Jurkat, Clone E6-1 (cell line): ENCODE measurements at places on chromosomes 6 and 20.

GRCh38 chr6:30615958-30616810 lies 859 bp downstream of the PPP1R10 start:
- DNase-seq, result no peak

- no peak for DNase-seq
Observed at GRCh38 chr6:108114841-108115597, 40.5 kb upstream of the OSTM1 start.

DNA sequence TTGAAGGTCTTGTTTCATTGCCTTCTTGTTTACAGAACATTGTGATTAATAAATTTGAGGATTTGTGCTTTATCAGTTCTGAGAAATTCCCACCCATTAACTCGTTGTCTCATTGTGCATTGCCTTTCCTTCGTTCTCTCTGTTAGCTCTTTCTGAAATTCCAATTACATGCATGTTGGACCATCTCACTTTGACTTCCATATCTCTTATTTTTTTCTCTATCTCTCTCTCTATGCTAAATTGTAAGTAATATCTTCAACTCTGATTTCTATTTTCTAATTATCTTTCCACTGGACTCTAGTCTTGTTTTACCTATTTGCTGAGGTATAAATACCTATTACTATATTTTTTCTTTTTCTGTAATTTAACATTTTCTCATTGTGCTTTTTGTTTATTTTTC lies 92.3 kb downstream of the SHLD1 start:
- no peak for DNase-seq

DNA sequence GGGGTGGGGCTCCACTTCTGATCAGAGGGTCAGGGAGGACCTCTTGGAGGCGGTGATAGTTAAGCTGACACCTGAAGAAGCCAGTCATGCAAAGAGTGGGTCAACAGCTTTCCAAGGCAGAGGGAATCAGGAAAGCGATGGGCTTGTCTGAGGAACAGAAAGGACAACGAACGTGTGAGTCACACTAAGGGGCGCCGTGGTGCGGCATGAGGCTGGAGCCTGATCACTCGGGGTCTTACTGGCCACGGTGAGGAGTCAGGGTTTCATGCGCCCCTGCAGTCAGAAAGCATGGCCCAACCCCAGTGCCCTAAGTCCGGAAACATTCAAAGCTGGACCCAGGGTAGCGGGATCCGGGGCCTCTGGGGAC lies 50.6 kb upstream of the SLC32A1 start:
- DNase-seq, result no peak

GRCh38 chr6:18962361-18962905 lies 575.3 kb downstream of the RNF144B start:
- DNase-seq, result no peak

- no peak for DNase-seq
Observed at GRCh38 chr6:14393910-14394309, 276.3 kb downstream of the CD83 start.

DNA sequence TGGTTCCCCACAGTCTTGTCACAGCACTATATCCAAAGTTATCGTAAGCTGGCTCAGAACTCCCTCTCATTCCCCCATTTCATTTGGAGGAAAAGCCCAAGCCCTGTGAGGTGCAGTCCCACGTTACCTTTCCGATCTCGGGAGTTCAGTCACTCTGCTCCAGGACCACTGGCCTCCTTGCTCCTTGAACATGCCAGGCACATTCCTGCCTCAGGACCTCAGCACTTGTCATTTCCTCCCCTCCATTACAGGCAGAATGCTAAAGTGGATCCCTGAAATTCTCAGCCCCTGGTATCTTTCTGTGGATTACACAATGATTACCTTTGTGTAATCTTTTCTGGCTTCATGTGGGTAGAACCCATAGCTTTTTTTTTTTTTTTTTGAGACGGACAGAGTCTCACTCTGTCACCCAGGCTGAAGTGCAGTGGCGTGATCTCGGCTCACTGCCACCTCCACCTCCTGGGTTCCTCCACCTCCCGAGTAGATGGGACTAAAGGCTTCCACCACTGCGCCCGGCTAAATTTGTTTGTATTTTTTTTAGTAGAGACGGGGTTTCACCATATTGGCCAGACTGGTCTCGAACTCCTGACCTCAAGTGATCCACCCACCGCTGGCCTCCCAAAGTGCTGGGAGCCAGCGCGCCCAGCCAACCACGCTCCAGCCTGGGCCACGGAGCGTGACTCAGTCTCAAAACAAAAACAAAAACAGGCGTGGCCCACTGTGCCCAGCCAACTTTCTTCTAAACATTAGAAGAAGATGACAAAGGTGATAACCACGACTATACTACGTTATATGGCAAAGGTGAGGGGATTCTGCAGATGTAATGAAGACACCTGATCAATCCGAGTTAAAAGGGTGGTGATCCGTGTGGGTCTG lies 4.0 kb upstream of the OXT start:
- DNase-seq, result no peak

GRCh38 chr6:31708224-31708623 lies 1.6 kb downstream of the LY6G6F start:
- DNase-seq, result no peak

- no peak for DNase-seq
Observed at GRCh38 chr6:169370666-169371343, 117.2 kb upstream of the THBS2 start.

- DNase-seq, result no peak
Observed at GRCh38 chr6:129236001-129236517, 353.1 kb downstream of the LAMA2 start.

DNA sequence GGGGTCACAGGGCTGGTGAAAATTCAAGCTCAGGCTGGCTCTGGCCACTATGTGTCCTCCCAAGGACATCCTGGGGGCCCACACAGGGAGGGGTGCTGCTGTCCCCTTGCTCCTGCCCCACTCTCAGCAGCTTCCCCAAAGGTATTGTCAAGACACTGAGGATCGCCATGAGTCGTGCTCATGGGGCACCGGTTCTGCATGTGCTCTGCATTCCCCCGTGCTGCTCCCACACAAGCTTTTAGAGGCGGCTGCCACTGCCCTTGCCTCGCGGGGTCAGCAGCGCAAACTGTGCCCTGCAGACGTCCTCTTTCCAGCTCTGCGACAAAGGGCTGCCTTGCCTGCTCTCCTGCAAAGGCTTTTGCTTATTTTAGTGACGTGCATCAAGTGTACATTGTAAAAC lies 179.8 kb downstream of the ERMARD start:
- no peak for DNase-seq

GRCh38 chr6:146767632-146768031 lies 168.9 kb downstream of the ADGB start:
- no peak for DNase-seq

DNA sequence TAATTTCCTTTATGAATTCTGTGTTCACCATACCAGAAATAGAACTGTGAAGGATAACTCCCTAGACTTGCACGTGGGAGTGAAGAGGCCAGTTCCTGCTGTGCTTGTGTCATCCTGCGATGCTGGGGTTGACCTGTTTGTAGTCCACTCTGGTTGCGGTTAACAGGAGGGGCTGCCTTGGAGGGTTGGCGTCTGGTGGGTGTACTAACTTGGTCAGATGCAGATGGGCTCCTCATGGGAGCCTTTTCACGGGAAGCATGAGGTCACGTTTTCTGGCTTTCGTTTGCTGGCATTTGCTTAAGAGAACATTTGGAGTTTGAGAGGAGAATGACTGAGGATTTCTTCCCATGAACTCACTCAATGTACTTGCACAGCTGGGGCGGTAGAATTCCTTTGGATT lies 41.2 kb downstream of the IGF2R start:
- no peak for DNase-seq

GRCh38 chr6:31737991-31738979 lies 1.5 kb upstream of the MSH5 start:
- DNase-seq, result peak; percentile 98

GRCh38 chr6:115443825-115444478 lies 616.7 kb downstream of the FRK start:
- DNase-seq, result no peak

DNA sequence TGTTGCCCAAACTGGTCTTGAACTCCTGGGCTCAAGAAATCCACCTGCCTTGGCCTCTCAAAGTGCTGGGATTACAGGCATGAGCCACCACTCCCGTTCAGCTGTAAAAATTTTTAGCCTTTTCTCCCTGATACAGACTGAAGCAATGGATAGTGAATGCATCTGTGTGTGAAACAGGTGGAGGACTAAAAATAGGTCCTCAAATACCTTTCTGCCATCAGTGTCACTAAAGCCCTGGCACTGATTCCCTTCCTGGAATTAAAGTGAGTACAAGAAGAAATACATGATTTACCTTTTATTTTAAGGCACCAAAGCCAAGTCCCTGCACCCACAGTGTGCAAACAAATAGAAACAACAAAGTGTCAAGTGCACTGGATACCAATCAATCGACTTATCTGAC lies 25.1 kb downstream of the TULP4 start:
- DNase-seq, result no peak

DNA sequence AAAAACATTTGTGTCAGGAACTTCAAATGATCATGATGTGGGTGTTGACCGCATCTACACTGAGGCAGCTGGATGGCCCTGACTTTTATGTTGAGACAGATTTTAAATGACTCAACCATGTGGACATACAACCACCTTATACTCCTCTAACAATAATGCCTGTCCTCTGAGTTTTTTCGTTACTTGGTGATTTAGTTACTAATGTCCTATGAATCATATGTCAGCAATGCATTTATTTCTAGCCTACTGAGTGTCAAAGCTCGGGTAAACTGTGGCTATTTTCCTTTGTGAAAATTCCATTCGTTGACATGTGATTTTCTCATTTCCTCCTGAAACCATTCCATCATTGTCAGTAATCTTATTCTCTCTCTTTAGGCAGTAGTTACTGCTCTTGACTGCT lies 38.9 kb upstream of the NKX2-4 start:
- no peak for DNase-seq

- no peak for DNase-seq
Observed at GRCh38 chr20:21273755-21274386, 29.3 kb upstream of the XRN2 start.

- DNase-seq, result no peak
Observed at GRCh38 chr6:158715330-158716311, 65.8 kb downstream of the SYTL3 start.

DNA sequence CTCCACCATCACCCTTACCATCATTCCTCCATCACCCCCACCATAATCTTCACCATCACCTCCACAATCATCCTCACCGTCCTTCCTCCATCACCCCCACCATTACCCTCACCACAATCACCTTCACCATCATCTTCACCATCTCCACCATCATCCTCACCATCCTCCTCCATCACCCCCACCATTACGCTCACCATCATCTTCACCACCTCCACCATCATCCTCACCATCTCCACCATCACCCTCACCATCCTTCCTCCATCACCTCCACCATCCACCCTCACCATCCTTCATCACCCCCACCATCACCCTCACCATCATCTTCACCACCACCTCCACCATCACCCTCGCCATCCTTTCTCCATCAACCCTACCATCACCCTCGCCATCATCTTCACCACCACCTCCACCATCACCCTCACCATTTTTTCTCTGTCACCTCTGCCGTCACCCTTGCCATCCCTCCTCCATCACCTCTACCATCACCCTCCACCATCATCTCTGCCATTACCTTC lies 33.1 kb upstream of the MPC1 start:
- no peak for DNase-seq

DNA sequence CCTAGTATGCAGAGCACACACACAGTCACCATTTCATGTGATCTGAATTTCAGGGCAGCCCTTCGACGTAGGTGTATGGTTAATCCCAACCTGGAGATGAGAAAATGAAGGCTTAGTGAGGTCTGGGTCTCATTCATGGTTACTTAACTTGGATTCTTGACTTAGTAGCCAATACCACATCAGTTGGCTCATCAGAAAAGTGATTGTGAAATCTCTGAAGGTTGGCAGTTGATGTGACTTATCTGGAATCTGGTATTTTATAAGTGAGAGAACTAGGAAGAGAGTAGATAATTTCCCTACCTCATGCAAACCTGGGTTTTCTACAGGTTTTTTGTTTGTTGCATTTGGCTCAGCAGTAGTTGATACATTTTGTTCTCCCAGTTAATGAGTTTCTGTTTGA lies 123.7 kb downstream of the CCDC170 start:
- no peak for DNase-seq

GRCh38 chr20:4325548-4326187 lies 310.3 kb upstream of the RNF24 start:
- no peak for DNase-seq

DNA sequence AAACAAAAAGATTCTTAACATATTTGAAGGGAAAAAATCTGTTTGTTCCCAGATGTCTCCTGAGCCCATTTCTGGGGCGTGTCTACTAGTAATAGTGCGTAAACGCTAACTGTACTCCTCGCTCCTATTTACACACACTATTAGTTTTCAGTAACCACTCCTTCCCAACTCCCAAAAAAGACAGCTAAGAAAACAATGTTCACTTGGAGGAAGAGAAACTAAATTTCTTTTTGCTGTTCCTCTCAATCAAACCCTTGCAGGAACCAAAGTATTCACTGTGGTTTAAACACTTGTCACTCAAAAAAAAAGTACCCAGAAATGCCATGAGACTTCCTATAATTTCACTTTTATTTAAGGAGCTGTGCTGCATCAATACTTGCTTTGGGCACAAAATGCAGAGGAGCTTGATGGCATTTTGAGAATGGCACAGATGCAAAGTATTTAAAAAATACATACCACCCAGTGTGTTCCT lies 118.2 kb downstream of the BACH2 start:
- no peak for DNase-seq

DNA sequence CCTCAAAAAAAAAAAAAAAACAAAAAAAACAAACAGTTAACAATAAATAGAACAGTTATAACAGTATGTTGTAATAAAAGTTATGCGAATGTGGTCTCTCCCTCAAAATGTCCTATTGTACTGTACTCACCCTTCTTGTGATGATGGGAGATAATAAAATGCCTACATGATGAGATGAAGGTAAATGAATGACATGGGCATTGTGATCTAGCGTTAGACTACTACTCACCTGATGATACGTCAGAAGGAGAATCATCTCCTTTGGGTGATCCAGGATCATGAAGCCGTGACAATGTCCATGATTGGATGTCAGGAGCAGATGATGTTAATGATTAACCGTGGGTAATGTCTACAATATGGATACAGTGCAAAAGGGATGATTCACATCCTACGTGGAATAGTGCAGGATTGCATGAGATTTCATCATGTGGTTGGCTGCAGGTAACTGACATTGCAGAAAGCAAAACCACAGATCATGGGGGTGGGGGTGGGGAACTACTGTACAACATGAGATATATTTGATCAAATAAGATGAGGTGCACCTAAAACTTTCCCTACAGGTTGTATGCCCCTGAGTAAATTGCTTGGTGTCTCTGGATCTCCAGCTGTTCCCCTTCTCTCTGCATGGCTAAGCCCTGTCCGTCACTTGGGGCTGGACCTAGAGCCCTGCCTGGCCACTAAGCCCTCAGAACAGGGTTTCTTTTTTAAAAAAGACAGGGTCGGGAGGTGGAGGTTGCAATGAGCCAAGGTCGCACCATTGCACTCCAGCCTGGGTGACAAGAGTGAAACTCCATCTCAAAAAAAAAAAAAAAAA lies 6.2 kb upstream of the RBCK1 start:
- peak; percentile 67 for DNase-seq

- DNase-seq, result no peak
Observed at GRCh38 chr6:50087231-50087954, 37.7 kb upstream of the DEFB112 start.

GRCh38 chr6:48098923-48099322 lies 12.1 kb downstream of the PTCHD4 start:
- DNase-seq, result no peak
